T-helper 2 cell (primary cell): ENCODE measurements at places on chromosomes 12 and 14.
A peak's percentile ranks its signal among the peaks of the same experiment; 100 is the strongest.

DNA sequence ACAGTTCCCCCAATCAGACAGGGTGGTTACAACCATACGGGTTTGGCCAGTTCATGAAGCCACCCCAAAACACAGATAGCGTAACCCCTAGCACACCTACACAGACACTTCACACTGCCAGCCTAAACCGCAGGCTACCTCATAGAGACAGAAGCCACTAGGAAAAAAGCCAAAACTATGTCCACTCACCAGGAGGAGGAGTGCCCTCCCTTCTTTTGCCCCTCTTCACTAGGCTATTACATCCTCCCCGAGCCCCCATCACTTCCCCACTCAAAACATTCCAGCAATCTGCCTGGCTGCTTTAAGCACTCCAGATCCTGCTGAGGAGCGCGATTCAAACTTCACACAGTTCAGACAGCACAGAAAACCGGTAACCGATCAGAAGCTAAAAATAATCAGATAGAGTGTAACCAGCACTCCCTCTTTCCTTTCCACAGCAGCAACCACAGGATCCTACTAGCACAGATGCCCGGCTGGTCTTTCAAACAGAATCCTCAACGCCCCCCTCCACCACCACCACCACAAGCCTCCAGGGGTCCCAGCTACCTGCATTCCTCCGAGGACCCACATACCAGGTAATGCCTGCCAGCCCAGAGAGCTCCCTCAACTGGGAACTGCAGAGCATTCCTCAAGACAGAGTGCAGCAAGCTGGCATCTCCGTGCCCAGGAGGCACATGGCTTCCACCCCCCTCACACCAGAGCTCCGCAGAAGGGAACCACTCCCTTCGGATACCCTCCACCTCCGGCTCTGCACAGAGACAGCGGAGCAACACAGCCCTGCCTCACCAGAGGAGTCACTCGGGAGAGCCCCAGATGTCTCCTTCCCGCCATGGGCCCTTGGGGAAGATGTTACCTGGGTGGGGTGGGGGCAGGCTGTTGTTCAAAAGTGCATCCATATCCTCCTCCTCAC, 1.5 kb downstream of the CHD4 start:
- peak; percentile 20 for DNase-seq

- DNase-seq, result no peak
Observed at GRCh38 chr12:115722181-115722580, 555.3 kb downstream of the MED13L start.

- DNase-seq, result no peak
Observed at GRCh38 chr14:78535041-78535440, 364.9 kb downstream of the NRXN3 start.

GRCh38 chr12:6554168-6555017, 1.4 kb downstream of the IFFO1 start:
- DNase-seq, result peak; percentile 82

DNA sequence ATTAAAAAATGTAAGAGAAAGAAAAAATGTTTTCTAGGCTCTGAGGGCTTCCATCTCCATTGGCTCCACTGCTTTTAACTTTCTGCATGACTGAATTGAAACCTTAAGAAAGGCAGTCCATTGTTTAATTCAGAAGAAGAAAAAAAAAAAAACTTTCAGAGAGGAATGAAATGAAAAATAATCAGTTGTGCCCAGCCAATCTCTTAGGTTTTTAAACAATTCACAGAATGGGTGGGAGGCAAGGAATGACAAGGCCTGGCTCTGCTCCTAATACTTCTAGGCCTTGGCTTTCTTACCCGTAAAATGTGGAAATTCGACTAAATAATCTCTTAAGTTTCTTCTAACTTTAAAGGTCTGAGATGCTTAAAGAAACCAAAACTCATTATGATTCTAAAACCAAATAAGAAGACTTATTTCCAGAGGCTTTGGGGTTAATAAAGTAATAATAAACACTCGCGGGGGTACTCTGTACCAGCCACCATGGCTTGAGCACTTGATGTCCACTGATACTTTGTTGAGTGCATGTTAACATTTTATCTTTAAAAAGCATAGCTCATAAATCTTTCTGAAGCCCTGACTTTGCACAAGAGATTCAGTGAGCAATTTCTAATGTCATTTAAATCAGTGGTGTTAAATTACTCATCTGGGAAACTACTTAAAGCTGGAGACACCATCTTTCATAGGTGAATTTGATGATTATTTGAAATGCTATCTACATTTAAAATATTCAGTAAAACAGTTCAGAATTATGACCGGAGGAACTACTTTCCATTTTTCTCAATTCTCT, 49.6 kb downstream of the STON2 start:
- no peak for DNase-seq

DNA sequence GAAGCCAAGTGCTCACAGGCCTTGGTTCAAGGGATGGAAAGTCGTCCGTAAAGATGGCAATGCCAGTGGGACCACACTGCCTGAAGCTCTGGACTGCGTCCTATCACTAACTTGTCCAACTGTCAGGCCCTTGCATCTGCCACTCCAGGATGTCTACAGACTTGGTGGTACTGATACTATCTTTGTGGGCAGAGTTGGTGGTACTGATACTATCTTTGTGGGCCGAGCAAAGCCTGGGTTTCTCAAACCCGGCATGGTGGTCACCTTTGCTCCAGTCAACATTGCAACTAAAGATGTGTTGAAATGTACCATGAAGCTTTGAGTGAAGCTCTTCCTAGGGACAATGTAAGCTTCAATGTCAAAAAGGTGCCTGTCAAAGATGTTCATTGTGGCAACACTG, 128.4 kb upstream of the SEL1L start:
- no peak for DNase-seq

DNA sequence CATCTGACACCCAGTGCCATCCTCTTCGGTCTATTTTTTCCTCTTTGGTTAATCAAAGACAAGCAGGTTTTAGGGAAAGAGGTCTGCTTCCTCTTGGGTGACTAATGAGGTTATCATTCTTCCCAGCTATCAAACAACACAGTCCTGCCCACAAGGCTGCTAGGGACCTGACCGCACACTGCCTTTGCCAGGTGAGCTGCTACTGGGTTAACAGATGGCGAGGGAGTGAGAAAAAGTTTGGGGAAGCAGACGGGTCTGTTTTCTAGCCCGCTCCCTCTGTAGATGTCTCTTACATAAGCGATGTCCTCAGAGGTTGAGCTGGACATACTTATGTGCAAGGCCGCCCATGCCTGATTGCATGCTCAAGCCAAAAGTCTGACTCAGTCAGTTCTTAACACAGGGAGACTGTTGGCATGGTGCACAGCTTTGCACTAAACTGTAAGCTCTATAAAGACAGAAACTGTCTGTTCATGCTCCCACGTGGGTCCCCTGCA, 94.1 kb downstream of the SLC15A4 start:
- no peak for DNase-seq

DNA sequence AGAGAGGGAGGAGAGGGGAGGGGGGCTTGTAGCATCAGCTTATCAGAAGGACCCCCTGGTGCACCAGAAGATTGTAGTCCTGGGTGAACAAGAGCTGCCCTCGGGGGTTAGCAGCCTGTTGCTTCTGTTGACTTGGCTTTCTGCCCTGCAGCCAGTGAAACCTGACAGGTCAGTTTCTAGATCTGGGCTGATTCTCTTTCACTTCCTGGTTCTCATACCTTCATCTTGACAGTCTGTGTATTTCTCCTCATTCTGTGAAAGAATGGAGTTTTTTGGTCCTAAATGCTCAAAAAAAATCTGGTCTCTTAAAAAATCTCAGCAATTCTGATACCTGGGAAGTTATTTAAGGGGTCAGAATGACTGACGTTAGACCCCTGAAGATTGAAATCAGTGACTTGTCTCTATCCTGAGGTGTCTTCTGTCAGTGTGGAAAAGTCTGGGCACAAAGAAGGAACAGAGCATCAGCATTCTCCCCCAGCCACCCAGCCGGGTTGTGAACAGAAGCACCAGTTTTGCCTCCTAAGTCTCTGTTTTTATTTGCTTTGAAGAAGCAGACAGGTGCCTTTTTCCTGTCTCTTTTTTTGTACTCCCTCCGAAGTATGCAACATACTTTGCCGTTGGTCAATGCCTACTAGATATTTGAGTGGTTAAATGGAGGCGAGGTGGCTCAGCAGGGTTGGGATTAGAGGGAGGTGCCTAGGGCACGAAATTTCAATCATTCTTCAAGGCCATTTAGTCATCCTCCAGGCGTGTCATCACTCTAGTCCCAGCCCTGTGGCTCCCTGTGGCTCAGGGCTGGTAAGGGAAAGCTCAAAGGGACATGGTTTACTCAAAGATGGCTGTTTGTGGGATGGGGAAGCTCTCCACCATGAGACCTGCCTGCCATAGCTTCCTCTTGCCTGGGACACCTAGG, 24.0 kb downstream of the TTC9 start:
- DNase-seq, result no peak

GRCh38 chr14:71438684-71439083, 493.5 kb upstream of the RGS6 start:
- DNase-seq, result no peak
